Melanocyte of skin (primary cell): ENCODE measurements at places on chromosomes 13 and 19. TPM values are rescaled to one million over a fixed set of nuclear protein-coding genes. Genes with fewer than 3 reads are reported as not detected.

OLFM2 gene
- total RNA-seq, result 4.1 and 5.5 TPM in 2 replicates

HIPK4 gene
- 0.36 TPM in 1 of 2 replicates, not detected in the other for total RNA-seq

NKPD1 gene
- under 0.01 and 0.15 TPM in 2 replicates for total RNA-seq

LILRA6 gene
- not detected in 2 replicates for total RNA-seq

ZNF28 gene
- total RNA-seq, result 17.9 and 23.6 TPM in 2 replicates

NUCB1 gene
- 174 and 181 TPM in 2 replicates for total RNA-seq

SCEL gene
- 0.34 and 0.36 TPM in 2 replicates for total RNA-seq

MPND gene
- 7.6 and 8.3 TPM in 2 replicates for total RNA-seq

GIPR gene
- total RNA-seq, result under 0.01 TPM in 1 of 2 replicates, not detected in the other

UPK1A gene
- not detected in 2 replicates for total RNA-seq

YJU2 gene
- 24.2 and 28.3 TPM in 2 replicates for total RNA-seq

LRG1 gene
- total RNA-seq, result not detected in 2 replicates

C19orf18 gene
- total RNA-seq, result not detected in 2 replicates

KLK12 gene
- not detected in 2 replicates for total RNA-seq

TYROBP gene
- not detected in 2 replicates for total RNA-seq

FGF9 gene
- total RNA-seq, result not detected in 2 replicates

PCSK4 gene
- 1.1 and 2.4 TPM in 2 replicates for total RNA-seq

GRK1 gene
- total RNA-seq, result under 0.01 TPM in 1 of 2 replicates, not detected in the other

ACER1 gene
- not detected in 2 replicates for total RNA-seq

ZNF135 gene
- 2.7 and 2.9 TPM in 2 replicates for total RNA-seq

PTH2 gene
- not detected in 2 replicates for total RNA-seq

IRGC gene
- not detected in 2 replicates for total RNA-seq

RFXAP gene
- 1.1 and 1.7 TPM in 2 replicates for total RNA-seq

URAD gene
- not detected in 2 replicates for total RNA-seq

IGFL1 gene
- total RNA-seq, result not detected in 2 replicates

KRTDAP gene
- not detected in 2 replicates for total RNA-seq

TRIM28 gene
- 317 and 363 TPM in 2 replicates for total RNA-seq

OR2Z1 gene
- total RNA-seq, result not detected in 2 replicates

IGSF23 gene
- total RNA-seq, result not detected in 2 replicates

IGFL4 gene
- 0.33 and 1.2 TPM in 2 replicates for total RNA-seq

ZNF628 gene
- 2.9 and 4.8 TPM in 2 replicates for total RNA-seq

FXYD3 gene
- 1.0 and 12.0 TPM in 2 replicates for total RNA-seq

SOHLH2 gene
- total RNA-seq, result 0.34 and 1.5 TPM in 2 replicates

OR4F17 gene
- not detected in 2 replicates for total RNA-seq

LGALS4 gene
- not detected in 2 replicates for total RNA-seq

OR7C1 gene
- under 0.01 and 1.5 TPM in 2 replicates for total RNA-seq

ZNF835 gene
- total RNA-seq, result under 0.01 and 0.15 TPM in 2 replicates
